ENCODE measurements at places on chromosomes 12 and 14. TPM values are rescaled to one million over a fixed set of nuclear protein-coding genes. Genes with fewer than 3 reads are reported as not detected.

Gene TDG
- 24.0 TPM for total RNA-seq

DNA sequence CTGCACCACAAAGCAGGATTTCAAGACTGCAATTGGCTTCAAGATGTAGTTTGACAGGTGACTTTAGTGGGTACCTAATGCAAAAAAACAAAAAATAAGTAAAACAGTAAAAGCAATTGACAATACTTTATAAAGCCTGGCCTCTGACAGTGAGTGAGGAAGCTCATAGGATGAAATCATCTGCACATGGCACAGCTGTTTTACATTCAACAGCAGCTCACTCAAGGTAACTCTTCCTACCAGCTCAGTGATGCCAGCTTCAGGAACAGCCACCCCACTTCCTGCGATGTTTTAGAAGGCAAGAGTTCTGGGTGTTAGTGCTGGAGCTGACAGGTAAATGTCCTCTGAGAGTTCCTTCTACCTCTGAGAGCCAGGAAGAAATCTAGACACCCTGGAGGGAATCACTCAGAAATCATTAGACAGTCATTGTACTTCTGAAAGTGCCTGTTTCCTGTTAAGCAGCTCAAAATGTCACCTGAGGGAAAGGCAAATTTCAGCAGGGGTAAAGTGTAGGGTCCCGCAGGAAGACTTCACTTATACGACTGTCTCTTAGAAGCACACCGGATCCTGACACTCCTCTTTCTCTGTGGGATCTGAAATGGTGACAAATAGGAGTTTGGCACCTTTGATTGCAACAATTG, 99.9 kb downstream of the FOXN3 start:
- DNase-seq: no peak

DNA sequence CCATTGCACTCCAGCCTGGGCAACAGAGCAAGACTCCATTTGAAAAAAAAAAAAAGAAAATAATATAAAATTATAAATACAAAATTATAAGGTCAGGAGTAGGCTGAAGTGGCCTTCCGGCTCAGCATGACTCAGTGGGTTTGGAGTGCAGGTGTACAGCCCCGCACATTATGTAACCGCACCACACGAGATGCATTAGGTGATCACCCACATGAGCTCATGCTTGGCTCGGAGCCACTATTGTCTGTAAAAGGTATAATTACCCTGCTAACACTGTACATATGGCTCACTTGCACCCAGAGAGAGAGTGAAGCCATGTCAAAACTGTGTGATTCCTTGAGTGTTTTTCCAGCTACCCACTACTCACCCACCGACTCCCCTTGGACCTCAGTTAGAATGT, 557.0 kb downstream of the SLC6A15 start:
- no peak for DNase-seq

Gene CLEC7A
- not detected for total RNA-seq

Gene NEUROD4
- not detected for total RNA-seq

Gene MUCL1
- not detected for total RNA-seq

DNA sequence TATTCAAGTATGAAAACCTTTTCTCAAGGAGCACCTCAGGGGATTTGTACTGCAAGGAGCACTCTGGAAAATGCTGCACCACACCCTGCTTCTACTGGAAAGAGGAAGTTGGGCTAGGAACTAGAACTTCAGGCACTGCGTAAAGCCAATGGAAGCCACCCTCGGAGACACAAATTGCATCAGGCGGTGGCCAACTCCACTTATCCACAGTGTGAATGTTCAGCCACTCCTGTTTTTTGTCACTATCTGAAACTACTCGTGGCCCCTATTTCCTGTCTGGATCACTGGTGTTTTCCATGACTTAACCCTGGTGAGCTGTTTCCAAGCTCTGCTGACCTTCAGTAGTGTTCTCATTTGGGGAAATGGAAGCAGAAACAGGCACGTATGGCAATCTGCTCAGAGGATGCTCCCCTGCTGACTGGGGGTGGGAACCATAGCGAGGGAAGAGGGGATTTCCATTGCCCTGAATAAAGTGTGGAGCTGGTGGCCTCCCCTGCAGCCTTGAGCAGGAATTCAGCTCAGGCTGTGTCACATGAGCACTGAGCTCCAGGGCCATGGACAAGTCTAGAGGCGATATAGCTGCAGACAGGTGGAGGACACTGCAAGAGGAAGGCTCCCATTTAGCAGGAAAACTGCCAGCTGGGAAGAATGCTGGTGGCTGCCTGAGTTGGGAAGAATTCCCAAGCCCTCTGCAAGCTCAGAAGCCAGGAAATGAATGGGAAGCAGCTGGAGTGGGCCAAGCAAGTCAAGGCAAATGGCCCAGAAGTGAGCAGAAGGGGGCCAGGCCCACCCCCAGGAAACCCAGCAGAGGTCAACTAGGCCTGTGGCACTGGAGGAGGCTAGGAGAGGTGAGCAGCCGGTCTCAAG, 50.5 kb upstream of the RAP1B start:
- peak; percentile 22 for DNase-seq

DNA sequence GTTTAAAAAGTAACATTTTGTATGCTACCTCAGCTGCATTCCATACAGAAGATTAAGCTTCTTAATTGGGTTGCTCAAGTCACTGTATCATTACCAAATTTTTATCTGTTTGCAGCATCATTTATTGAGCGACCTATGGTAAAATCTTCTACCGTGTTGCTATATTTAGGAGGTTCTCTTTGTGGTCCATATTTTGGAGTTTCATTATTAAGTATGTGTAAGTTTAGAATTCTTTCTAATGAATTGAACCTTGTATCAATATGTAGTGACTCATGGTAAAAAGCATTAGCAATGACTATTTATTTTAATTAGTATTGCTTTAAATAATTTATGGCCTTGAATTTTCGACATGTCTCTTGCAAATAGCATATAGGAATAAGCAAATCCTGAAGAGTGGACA, 42.2 kb downstream of the CSRP2 start:
- DNase-seq: no peak

DNA sequence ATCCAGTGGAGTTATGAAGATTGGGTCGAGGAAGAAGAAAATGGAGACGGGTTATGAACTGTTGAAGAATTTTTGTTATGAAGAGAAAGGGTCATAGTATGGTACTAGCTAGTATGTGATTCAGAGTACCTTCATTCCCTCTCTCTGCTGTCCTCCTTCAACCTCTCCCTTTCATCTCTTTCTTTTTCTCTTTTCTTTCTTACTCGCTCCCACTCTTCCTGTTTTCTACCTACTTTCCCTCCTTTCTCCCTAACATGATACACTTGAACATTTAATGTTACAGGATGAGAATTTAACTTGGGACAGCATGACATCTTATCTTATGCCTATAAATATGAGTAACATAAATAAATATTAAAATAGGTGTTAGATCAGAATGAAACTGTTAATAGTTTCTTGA, 112.9 kb downstream of the CCDC91 start:
- DNase-seq: no peak

Gene ZNF10
- 15.2 TPM for total RNA-seq

Gene GPATCH2L
- 46.4 TPM for total RNA-seq

GRCh38 chr12:4011597-4011996, 138.4 kb upstream of the PARP11 start:
- DNase-seq: no peak

GRCh38 chr14:66306101-66306500, 180.1 kb upstream of the CCDC196 start:
- no peak for DNase-seq

Gene MGAT2
- total RNA-seq: 105 TPM

- no peak for DNase-seq
Observed at GRCh38 chr14:24435998-24436354, 6.2 kb downstream of the KHNYN start.

- no peak for DNase-seq
Observed at GRCh38 chr14:33655421-33655820, 295.5 kb downstream of the EGLN3 start.

DNA sequence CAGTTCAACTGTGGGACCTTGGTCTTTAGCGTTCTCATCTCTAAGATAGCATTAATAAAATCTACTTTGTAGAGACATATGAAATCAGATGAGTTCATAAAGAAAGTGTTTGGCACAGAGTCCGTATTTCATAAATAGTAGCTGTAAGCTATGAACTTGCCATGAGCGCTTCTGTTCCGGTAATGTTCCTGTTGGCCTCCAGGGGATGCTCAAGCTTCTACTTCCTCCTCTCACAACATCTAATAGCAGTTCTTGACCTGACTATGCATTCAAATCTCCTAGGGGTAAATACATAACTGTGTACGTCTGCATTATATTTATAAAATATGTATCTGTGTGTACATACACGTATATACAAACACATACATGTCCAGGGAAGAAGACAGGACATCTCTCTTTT, 288.2 kb upstream of the TMPO start:
- peak; percentile 42 for DNase-seq

Gene SLCO1C1
- not detected for total RNA-seq

- DNase-seq: no peak
Observed at GRCh38 chr12:44592626-44593025, 283.5 kb downstream of the NELL2 start.

DNA sequence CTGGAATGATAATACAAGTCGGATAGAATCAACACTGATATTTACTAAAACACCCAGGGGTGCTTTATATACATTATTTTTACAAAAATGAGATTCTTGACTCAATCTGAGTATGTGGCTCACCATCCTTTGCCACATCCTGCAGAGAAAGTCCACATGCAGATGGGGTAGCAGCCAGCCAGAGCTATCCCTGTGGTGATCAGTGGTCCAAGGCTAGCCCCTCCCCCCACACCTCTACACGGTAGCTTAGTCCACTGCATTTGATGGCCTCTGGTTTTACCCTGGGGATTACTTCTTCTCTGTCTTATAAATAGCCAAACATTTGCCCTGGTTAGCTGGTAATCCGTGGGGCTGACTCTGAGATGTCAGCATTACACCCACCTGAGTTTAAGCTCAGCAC, 28.1 kb upstream of the TTC7B start:
- DNase-seq: no peak

Gene NFE2
- total RNA-seq: not detected

GRCh38 chr14:67566908-67567307, 33.2 kb downstream of the PIGH start:
- DNase-seq: no peak

DNA sequence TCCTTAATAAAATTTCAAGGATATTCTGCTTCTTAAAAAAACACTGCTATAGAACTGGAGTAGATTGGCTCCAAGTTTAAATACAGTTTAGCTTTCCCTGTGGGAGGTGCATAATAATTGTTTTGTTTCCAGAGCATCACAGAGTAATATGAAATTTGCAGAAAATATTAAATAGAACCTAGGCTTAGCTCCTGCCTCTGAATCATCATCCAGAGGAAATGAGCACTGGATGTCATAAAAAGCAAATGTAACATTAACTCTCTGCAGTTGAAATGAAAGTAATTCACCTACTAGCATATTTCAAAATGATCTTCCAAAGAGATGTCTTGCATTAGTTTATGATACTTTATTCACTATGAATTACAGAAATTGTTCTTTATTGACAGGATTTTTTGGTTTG, 769.8 kb downstream of the C12orf50 start:
- no peak for DNase-seq

GRCh38 chr12:89234324-89235114, 117.8 kb downstream of the DUSP6 start:
- peak; percentile 68 for DNase-seq

GRCh38 chr12:16449459-16449858, 102.0 kb downstream of the MGST1 start:
- DNase-seq: no peak

Gene AICDA
- not detected for total RNA-seq

Gene ING4
- 31.7 TPM for total RNA-seq

- no peak for DNase-seq
Observed at GRCh38 chr12:116922194-116922897, 11.6 kb downstream of the FBXW8 start.

- DNase-seq: no peak
Observed at GRCh38 chr12:69329669-69330428, 18.3 kb upstream of the LYZ start.

Gene PRKCH
- 2.7 TPM for total RNA-seq

Gene KRT82
- total RNA-seq: not detected

DNA sequence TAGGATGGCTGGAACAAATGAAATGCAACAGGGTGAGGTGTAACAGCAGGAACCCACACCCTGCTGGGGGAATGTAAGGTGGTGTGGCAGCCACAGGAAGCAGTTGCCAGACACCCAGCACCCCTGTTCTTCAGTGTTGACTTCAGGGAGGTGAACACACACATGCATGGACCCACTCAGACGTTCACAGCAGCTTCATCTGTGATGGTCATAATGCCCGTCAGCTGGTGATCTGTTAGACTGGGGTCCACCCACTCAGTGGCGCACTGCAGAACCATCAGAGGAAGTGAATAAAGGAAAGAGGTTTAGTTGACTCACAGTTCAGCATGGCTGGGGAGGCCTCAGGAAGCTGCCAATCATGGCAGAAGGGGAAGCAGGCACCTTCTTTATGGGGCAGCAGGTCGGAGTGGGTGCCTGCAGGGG, 22.7 kb upstream of the TEX22 start:
- peak; percentile 16 for DNase-seq

Gene OVCH1
- total RNA-seq: 0.13 TPM

Gene MGST1
- 141 TPM for total RNA-seq

Measured in GM23248 (cell line).